NCI-H1417 treated with DMSO at 0.1 percent for 48 hours (cell line): ENCODE measurements at places on chromosomes 7 and 10.

- DNase-seq, result no peak
Observed at GRCh38 chr10:16942381-16943078, 125.3 kb upstream of the RSU1 start.

DNA sequence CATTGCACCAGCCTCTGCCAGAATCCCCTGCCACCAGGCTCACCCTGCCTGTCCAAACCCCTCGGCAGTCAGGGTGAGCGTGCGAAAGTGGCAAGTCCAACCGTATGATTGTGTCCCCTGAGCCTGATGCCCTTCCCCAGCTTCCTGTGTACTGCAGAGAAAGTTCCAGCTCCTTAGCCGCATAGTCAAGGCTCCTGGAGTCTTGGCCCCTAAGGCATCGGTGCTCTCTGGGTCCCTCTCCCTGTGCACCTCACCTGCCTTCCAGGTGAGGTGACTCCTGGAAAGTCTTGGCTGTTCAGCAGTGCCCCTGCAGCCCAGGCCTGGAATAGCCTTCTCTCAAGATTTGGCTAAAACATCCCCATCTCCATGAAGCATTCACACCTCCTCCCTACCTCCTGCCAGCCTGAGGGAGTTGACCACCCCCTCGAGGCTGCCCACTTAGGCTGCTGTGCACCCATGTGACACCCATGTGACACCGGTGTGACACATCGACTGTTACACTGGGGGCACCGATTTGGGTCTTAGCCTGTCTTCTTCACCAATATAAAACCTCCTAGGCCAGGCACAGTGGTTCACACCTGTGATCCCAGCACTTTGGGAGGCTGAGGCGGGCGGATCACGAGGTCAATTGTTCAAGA lies 56.1 kb upstream of the ELN start:
- DNase-seq, result no peak

DNA sequence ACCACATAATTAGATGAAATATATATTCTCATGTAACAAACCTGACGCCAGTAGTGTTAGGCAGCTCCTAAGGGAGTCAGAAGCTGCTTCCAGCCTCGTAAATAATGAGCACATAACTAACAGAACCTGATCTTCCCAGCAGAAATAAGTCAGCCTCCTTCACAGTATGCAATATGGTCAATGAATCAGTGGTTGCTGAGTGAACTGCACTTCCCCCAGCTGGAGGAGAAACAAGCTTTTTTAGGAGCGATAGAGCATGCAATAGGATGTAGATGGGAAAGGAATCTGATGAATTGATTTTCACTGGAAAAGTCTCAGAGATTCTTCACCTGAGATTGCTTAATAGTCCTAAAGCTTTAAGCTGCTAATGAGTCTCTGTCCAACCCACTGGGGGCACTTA lies 337.2 kb upstream of the LRGUK start:
- no peak for DNase-seq

GRCh38 chr7:157609932-157610640 lies 273.3 kb downstream of the DNAJB6 start:
- no peak for DNase-seq

DNA sequence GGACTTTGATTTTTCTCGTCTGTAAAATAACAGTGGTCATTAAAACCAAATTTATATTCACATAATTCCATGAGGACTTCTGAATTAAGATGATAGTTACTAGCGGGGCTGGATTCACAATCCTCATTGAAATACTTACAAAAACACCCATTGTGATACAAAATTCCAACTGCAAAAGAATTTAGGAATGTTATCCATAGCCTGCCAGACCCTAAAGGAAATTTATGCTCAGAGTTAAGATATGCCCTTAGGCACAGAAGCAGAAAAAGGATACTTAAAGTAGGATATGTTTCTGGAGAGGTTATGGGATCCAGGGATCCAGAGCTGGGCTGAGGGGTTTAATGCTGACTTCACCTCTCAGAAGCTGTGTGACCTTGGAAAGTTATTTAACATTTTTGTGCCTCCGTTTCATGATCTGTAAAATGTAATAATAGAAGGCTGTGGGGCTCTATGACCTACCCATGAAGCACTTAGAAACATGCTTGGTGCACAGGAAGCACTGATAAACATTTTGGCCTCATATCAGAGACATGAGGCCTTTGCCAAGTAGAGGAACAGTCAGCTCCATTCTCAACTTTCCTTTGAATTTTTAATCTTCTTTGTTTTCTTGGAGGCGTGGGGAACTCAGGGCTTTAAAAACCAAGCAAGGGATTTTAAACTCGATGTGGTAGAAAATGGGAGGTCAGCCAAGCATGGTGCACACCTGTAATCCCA lies 744.7 kb downstream of the KCNMA1 start:
- DNase-seq, result no peak

DNA sequence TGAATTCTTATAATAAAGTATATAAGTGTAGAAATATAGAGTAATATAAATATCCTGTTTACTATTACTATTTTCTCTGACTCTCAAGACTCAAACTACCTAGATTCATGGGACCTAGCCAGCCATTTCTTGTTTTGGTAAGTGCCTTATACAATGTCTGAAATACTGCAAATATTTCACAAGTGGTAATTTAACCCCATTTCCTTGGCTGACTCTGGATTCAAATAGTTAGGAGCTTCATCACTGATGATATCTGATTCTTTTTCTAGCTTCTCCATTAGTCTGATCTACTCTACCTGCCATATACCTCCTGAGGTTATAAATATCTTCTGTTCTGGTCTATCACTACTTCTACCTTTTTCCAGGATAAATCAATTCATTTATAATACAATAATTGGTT lies 6.4 kb upstream of the RALA start:
- no peak for DNase-seq

GRCh38 chr10:119893074-119893473 lies 544 bp downstream of the SEC23IP start:
- DNase-seq, result no peak

GRCh38 chr7:1175597-1175966 lies 15.6 kb upstream of the ZFAND2A start:
- DNase-seq, result no peak

DNA sequence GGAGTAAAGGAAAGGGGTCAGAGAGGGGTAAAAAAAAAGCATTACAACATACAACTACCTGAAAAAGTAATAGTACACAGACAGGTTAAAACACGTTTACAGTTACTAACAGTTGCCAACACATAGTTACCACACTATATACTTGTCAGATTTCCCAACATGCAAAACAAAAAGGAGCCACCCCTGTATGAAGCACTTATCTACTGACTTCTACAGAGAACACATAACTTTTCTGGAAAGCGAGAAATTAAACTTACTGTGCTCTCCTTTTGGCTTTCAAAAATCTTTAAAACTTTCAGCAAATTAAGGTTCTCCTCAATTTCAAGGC lies 2.1 kb downstream of the ABI1 start:
- no peak for DNase-seq

DNA sequence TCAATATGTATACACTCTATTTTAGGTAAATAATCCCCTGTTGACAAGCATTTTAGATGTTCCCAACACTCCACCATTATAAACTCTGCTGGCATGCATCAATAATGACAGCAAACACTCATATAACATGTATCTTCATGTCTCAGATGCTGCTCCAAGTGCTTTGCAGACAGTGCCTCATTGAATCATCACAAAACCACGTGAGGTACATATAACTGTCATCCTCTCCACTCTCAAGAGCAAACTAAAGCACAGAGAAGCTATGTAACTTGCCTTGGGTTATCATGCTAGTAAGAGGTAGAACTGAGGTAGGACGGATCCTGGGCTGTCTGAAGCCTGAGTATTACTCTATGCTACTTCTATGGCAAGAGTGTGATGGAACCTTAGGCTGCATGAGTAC lies 72.5 kb upstream of the GSDME start:
- no peak for DNase-seq

- no peak for DNase-seq
Observed at GRCh38 chr7:154409703-154410311, 357.6 kb downstream of the DPP6 start.

DNA sequence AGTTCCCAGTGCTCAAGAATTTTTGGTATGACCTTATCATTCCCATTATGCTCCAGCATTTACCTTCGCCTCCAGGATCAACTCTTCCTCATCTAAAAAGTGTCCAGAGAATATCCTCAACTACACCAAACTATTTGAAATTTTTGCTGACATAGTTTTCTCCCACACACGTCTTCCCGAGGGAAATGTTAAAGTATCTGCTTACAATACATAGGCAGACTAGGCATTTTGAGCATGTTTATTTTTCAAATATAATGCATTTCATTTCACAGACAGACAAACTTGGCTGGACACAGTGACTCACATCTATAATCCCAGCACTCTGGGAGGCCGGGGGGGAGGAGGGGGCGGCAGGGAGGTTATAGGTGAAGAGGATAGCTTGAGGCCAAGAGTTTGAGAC lies 177.1 kb upstream of the TRIM24 start:
- no peak for DNase-seq

- no peak for DNase-seq
Observed at GRCh38 chr10:95278061-95278988, 12.5 kb downstream of the PDLIM1 start.

DNA sequence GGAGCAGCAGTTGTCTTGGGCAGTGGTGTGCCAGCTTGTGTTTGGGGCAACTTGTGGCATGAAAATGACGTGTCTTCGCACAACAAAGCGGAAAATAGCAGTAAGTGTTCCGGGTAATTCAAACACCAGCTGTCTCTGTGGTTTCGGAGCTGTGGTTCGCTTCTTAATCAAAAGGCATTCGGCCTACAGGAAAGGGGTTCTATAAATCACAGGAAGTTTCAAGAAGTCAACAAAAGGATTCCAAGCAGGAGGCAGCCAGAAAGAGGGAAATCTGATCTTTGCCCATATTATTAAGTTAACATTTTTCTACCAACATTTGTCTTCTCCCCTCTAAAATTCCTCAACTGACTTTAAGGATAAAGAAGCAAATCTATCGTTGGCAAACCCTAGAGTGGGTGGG lies 353.4 kb downstream of the FGFR2 start:
- no peak for DNase-seq

DNA sequence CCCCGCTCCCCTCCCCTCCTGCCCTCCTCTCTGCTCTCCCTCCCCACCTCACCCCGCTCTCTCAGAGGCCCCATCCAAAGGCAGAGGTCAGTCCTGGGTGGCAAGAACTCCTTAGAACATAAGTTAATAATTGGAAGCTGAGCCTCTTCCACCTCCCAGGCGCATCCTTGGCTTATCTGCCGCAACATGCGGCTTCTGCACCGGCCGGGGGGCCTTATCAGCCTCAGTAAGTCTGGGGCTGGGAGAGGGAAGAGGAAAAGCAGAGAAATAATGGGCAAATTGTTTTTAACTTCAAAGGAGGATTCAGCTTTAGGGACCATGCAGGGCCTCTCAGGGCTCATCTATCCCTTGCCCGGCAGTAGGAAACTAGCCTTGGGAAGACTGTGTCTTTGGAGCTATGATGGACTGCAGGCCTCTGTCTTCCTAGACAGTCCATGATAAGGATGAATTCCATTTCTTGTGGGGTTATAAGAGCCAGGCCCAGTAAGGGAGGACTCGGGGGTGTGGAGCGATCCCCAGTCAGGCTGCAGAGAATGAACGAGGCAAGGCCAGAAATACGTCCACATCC lies 411.6 kb downstream of the PLXNA4 start:
- no peak for DNase-seq

GRCh38 chr7:78529392-78529791 lies 730.8 kb downstream of the PHTF2 start:
- DNase-seq, result no peak

DNA sequence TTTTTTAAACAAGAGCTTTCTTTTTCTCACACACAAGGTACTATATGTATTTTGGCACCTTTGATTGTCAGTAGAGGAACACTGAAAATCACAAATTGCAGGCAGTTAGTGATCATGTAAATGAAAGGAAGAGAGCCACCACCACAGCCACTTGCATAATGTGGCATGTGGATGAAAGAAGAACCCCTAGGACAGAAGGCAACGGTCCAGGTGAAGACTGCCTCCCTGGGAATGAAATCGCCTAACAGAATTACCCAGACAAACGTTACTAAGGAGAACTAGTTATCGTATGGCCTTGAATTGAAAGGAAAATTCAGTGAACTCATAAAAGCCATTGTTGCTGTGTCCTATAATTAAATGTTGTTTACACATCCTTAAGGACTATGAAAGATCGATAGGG lies 41.2 kb upstream of the PTPRZ1 start:
- DNase-seq, result peak; percentile 88

- no peak for DNase-seq
Observed at GRCh38 chr7:27908534-27909165, 168.7 kb downstream of the TAX1BP1 start.

DNA sequence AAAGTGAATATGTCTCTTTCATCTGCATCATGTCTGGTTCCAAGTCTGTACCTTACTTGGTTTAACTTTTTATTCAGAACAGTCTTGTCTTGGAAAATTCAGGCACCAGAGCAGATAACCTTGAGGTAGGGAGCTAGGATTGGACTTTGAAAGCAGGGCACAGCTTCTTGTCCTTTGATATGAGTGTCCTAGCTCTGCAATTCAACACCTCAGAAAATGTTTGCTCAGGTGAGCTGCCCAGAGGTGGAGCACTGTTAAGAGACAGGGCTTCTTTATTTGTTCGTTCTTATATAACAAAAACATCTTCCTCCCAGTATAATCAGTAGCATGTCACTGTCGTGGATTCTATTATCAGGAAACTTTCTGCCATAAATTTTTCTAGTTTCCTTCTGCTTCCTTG lies 118.3 kb downstream of the LRRC4 start:
- DNase-seq, result no peak

DNA sequence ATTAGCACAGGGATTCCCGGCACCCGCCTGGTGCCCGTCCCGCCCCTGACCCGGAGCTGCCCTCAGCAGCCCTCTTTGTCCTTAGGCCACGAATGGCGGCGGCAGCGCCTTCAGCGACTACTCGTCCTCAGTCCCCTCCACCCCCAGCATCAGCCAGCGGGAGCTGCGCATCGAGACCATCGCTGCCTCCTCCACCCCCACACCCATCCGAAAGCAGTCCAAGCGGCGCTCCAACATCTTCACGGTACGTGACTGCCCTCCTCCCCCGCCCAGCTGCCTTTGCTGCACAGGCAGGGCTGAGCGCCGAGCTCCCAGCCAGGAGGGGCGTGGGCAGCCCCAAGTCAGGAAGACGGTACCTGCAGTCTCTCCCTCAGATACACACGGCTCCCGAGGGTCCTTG lies 33.6 kb downstream of the AGAP3 start:
- DNase-seq, result no peak

DNA sequence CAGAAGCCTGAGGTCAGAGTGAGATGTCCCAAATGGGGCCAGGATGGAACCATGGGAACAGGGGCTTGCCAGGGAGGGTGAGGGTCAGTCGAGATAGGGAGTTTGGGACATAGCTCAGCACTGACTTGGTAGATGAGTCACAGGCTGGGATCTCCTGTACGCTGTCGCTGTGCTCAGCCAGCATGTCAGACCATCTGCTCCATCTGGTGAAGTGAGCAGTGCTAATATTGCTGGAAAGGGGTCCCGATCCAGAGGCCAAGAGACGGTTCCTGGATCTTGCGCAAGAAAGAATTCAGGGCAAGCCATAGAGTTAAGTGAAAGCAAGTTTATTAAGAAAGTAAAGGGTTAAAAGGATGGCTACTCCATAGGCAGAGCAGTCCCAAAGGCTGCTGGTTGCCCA lies 505.6 kb downstream of the GALNT17 start:
- DNase-seq, result no peak

- no peak for DNase-seq
Observed at GRCh38 chr10:14603534-14604102, 171.1 kb downstream of the FAM107B start.
